LHCN-M2 (cell line): ENCODE measurements at places on chromosomes 7 and 10. TPM values are rescaled to one million over a fixed set of nuclear protein-coding genes. Genes with fewer than 3 reads are reported as not detected.
A peak's percentile ranks its signal among the peaks of the same experiment; 100 is the strongest.

VGF gene
- total RNA-seq: 0.45 and 0.69 TPM in 2 replicates

- no peak for DNase-seq
Measured at GRCh38 chr10:32985341-32985764, 27.3 kb upstream of the ITGB1 start.

- DNase-seq: peak; percentile 41
Measured at GRCh38 chr10:119542988-119543813, 682 bp upstream of the RGS10 start.

DNA sequence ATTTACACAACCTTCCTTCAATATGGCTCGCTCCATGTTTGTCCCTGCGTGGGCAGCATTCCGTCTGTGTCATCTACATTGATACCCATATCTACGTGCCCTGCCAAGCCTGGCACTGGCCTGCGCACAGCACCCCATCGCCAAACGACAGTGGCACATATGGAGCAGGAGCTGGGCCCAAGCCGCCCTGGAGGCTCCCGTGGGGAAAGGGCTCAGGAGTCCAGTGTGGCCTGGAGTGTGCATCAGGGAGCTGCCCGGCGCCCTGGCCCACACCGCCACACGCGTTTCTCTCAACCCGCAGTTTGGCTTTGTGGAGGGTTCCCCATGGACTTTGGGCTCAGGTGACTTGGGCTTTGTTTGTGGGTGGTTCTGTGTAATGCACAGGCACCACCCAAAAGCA is 273.2 kb downstream of the PTPRN2 start:
- no peak for DNase-seq

DNA sequence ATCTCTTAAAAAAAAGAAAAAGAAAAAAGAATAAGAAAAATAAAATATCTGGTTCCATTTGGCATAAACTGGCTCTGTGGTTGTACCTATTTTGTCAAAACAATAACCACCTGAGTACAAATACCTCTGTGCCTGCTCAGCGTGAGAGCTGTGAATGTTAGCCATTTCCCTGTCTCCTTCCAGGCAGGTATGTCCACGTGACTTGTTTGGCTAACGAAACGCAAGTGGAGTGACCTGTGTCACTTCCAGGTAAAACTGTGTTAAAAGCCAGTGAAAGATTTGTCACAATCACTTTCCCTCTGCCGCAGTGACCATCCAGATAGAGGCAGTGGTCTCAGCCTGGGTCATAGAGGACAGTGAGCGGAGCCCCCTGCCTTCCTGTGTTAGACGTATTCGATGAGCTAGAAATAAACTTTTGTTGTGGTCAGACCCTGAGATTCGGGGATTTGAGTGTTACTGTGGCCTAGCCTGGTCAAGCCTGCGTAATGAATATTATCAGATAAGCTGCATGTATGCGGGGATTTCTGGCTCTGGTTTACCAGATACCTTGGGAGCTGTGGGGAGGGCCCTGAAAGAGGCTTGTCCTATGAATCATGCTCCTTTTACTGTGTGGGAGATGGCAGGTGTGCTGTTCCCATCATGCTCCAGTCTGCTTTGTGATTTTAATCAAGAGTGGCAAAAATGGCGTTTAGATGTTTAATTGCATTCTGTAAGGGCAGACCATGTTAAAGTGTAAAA is 3.8 kb downstream of the PTER start:
- no peak for DNase-seq

DNA sequence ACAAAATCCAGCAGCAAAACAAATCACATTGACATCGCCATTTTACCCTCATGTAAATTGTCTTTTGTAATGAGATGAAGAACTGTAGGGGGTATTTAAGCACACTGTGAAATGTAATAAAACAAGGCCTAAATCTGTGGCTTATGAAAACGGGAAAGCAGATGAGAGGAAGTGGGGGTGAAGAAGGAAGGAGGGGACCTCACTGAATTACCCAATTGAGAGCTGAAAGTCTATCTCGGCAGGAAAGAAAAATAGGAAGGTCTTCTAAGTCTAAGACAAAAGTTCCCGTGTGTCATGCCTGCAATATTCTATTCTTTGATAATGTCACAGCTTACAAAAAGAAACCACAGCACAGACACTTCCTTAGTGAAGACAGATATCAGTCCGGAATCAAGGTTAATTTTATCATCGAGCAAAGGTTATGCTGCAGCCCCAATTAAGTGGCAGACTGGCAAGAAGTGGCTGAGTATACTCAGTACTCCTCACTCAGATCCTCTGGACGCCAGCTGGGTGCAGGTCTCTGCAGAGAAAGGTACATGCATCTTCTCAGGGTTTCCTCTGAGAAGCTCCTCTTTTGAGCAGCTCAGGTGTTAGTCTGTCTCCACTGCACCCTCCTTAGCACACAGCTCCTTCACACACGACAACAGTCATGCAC is 239.7 kb downstream of the FANK1 start:
- DNase-seq: no peak

DNA sequence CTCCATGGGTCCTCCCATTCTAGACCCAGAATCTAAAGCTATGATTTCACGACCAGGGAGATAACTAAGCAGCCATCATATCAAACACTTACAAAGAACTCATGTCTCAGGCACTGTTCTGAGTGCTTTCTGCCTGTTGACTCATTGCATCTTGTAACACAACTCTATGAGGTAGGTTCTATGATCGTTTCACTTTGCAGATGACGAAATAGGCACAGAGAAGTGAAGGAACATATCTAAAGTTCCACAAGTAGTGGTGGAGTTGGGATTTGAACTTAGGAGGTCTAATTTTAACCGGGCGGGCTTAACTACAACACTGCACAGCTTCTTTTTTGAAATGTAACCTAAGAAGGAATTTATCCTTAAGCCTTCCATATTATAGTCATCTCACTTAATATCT is 2.9 kb downstream of the RBP4 start:
- DNase-seq: peak; percentile 11

DNA sequence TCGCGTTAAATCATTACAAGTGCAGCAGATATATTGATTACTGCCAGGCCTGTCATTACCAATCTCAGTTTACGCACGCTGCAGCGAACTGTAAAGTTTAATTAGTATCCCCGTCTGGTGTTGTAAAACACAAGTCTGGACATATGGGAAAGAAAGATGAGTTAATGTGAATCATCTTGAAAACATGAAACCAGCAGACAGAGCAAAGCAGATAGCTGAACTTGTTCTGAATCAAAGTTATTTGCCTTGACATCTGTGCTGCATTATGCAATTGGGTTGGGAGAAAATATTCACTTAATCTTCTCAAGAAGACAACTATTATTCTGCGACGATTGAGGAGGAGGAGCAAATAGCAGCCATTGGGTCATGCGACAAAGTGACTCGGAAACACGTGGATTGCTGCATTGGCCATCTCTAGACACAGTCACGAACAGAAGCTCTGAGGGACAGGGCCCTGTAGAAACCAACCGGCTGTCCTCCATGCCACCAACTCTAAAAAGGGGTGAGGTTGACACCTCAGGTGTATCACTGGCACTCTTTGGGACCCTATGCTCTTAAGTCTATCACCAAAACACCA is 156.3 kb upstream of the C7orf33 start:
- no peak for DNase-seq
